ENCODE measurements at places on chromosomes 7 and 10.

- no peak for DNase-seq
These were observed 190.7 kb upstream of the CHRM2 start for GRCh38 chr7:136677471-136678365.

DNA sequence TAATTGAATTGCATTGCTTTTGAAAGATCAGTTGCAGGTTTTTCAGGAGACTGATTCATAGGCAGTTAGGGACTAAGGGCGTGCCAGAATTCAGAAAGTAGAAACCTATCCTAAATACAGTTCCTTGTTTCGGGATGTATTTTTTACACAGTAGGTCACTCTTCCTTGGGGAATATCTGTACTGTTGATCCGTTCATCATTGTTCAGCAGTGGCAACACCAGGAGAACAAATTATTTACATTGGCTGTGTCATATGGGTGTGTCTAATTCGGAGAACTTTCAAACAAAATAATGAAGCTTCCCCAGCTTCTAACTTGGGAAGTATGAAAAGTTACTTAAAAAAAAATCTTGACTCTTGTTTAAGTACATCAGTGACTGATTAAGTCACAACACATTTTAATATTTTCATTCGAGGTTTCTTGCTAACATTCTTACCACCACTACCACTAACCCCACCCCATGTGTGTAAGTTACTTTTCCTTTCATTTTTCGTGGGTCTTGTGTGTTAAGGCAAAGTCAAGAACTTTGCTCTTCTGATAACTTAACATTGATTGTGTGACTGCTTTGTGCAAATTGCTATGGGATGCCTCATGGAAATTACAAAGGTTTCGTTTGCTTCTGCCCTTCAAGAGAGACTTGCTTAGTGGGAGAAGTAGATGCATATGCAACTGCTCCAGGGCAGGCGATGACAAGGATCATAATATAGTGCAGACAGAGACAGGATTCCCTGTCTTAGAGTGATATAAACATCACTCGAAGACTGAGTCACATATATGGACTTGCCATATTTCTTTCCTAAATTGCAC is 43.8 kb upstream of the RPA3 start:
- DNase-seq: no peak

DNA sequence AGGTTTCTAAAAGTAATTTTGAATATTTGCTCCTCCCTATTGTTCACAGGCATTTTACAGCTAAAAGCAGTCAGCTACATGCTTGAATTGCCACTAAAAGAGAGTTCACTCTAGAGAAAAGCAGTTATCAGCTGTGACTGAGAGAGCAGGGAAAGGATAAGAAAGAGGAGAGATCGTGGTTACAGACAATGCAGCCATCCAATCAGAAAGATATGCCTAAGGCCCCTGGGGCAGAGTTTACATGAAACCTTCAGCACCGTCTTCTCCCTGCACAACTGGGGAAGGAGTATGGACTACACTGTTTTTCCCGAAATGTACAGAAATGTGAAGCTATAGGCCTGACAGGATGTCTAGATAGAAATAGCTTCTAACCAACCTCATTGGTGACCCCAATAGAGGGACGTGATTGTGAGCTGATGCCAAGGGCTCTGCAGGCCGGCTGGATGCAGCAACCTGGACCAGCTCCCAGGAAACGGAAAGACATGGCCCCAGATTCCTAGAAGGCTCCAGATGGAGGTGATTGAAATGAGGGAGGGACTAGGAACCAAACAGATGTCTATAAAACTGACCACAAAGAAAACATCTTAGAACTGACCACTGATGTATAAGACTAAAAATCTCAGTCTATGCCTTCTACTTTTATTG is 3.2 kb upstream of the VSTM4 start:
- no peak for DNase-seq

DNA sequence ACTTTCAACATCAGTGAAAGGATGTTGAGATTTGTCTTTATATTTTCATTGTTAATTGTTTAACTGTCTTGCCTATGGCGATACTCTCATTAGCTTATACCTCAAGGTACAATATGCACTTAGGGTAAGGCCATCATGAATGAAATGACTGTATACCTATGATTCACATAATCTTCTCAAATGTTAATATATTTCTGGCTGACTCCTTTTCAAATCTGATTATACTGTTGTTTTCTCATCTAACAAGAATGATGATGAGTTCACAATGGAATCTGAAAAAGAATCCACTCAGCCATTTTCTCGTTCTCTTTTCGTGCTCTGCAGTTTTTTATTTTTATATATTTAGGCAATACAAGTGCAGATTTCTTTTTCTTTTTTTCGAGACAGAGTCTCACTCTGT is 159.1 kb downstream of the ARHGAP12 start:
- no peak for DNase-seq

GRCh38 chr10:118753331-118754228 is 1.2 kb downstream of the CACUL1 start:
- no peak for DNase-seq

- no peak for DNase-seq
These were observed 235.3 kb downstream of the PHF14 start for GRCh38 chr7:11208883-11209465.

DNA sequence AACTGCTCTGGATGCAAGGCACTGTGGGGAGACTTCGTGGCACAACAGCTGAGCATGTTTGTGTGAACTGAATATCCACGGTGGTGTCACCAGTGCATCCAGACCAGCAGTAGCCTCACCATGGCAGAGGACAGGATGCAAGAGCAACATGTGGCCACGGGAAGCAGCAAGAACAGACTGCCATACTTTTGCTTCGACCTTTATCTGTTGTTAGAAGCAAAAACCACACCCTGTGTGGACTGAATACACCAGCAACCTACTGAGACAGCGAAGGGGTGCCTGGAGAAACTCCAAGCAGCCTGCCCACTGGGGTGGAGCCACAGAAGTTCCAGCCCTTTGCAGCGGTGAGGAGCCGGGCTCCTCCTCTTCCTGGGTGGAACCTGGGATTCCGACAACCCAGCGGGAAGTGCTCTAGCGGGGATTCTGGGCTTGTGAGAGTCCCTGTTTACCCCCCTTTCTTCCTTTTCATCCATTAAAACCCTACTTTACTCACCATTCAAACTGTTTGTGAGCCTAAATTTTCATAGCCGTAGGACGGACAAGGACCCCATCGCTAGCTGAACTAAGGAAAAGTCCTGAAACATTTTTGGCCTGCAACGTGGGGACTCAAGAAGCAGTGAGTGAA is 584.9 kb downstream of the GRM8 start:
- DNase-seq: no peak

- no peak for DNase-seq
These were observed 452.0 kb downstream of the LRMDA start for GRCh38 chr10:75883081-75884072.

- DNase-seq: no peak
These were observed 8.0 kb upstream of the CDH23 start for GRCh38 chr10:71388583-71389310.

DNA sequence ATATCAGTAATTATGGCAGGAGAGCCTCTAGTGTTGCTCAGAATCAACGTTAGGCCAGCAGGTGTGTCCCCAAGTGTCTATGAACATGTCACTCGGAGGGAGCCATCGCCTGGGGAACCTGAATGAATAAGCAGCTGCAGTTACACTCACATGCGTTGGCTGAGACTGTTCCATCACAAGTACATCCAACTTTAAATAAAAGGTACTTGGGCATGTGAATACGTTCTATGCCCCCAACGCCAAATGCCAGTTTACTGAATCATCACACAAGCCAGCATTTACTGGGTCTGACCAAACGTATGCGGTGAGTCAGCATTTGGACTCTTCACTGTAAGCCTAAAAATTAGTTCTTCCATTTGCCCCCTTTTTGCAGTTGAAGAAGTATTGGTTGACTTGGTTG is 207.6 kb upstream of the PLXNA4 start:
- DNase-seq: peak; percentile 58

GRCh38 chr10:101450277-101451080 is 96.5 kb downstream of the BTRC start:
- DNase-seq: no peak

GRCh38 chr7:44154703-44155102 is 13.6 kb upstream of the MYL7 start:
- DNase-seq: no peak

GRCh38 chr10:50222199-50222598 is 29.1 kb downstream of the ASAH2 start:
- no peak for DNase-seq

DNA sequence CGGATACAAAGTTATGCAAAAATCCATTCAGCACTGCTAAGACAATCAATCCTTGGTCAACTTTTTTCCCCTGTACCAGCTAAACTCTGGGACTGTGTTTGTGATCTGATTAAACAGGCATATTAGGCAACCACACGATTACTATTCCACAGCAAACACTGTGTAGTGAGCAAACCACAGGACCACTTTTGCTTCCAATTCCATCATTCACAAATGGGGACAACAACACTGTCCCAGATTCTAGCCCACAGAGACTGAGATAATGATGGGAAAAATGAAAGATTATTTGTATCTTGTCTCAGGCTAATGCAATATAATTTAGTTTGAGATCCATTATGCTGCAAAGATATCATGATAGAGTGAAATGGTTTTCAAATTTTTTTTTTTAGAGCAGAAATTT is 163.7 kb upstream of the AOAH start:
- DNase-seq: no peak

DNA sequence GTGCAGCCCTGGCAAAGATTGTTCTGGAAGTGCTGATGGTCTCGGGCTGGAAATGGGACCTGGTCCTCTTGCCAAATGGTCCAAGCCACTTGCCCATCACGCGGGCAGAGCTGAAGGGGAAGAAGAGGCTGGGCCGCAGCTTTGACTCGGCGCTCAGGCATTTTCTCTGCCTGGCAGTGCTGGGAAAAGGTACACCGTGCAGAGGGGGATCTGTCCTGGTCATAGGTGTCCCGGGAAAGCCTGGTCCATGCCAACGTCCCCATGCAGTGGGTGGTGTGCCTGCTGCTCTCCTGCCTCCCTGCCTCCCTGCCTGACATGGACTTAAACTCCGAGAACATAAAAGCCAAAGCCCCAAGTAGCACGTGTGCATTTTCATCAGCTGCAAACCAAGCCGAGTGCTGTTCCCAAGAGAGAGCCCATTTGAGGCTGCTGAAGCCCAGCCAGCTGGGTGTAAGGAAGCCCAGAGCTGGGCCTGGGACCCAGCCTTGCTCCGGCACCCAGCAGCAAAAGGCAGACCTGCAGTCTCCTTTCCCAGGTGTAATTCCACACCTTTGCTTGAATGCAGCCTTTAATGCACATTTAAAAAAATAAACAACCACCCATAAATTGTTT is 72.7 kb downstream of the TCERG1L start:
- no peak for DNase-seq

DNA sequence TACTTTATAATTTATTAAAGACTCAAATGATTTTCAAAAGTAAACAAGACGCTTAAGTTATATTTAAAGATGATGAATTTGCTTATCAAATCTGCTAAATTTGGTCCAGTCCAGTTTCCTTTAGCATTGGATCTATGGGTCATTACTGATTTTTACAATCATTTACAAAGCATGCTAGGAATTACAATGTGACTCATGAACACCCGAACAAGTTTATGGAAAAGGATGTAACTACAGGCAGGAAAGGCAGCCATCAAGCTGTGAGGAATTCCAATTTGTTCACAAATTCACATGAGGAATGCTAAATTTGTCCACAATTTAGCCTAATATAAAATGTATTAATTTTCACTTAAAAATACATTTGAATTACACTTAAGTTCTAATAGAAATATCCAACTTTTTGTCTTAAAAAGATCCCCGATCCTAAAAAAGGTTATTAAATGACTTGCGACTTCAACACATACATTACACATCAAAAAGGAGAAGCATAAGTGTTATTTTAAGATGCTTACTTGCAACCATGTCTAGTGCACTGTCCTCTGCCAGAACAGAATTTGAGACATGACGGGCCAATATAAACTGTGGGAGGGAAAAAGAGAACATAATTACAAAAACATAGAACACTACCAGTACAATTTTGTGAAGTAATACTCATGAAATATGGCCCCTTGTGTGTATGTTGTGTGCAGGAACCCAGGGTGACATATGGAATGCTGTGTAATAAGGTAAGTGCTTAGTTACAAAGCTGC is 194.2 kb upstream of the SLC26A5 start:
- DNase-seq: no peak

DNA sequence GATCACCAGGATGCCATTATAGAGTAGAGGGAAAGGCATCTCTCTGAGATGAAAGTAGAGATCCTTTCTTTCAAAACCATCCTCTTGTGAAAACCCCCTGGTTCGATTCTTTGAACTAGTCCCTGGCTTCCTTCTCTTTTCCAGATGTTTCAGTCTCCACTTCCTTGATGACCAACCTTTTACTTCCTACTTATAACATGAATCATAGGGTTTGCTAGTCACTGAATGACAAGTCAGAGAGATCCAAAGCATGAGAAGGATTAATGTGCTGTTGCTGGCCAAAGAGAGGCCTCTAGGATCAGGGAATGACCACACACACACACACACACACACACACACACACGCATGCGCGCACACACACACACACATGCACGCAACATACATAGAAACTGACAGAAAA is 161.1 kb upstream of the FRMD4A start:
- no peak for DNase-seq

- no peak for DNase-seq
These were observed 471.3 kb downstream of the PARD3 start for GRCh38 chr10:34343764-34344163.

DNA sequence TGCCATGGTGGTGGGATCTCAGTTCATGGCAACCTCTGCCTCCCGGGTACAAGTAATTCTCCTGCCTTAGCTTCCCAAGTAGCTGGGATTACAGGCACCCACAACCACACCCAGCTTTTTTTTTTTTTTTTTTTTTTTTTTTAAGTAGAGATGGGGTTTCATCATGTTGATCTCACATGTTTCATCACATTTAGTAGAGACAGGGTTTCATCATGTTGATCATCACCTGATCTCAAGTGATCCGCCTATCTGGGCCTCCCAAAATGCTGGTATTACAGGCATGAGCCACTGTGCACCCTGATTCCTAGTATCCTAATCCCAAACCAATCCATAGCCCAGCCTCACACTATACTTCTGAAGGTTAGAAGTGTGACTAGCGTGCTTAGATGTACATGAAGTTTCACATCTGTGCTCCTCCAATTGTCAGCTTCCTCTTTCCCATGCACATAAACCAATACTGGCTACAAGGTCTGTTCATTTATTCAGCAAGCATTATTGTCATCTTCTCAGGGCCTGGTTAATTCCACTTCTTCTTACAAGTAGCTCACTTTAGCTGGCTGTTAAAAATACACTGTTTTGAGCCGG is 6.8 kb upstream of the NAT16 start:
- DNase-seq: no peak

GRCh38 chr7:134182078-134182477 is 54.9 kb downstream of the LRGUK start:
- no peak for DNase-seq

GRCh38 chr7:13987395-13987794 is 2.1 kb downstream of the ETV1 start:
- DNase-seq: no peak

- no peak for DNase-seq
These were observed 23.3 kb upstream of the STEAP2 start for GRCh38 chr7:90188281-90188680.
